Midbrain (tissue), 1 donor: ENCODE measurements at places on chromosomes 5 and 9.

DNA sequence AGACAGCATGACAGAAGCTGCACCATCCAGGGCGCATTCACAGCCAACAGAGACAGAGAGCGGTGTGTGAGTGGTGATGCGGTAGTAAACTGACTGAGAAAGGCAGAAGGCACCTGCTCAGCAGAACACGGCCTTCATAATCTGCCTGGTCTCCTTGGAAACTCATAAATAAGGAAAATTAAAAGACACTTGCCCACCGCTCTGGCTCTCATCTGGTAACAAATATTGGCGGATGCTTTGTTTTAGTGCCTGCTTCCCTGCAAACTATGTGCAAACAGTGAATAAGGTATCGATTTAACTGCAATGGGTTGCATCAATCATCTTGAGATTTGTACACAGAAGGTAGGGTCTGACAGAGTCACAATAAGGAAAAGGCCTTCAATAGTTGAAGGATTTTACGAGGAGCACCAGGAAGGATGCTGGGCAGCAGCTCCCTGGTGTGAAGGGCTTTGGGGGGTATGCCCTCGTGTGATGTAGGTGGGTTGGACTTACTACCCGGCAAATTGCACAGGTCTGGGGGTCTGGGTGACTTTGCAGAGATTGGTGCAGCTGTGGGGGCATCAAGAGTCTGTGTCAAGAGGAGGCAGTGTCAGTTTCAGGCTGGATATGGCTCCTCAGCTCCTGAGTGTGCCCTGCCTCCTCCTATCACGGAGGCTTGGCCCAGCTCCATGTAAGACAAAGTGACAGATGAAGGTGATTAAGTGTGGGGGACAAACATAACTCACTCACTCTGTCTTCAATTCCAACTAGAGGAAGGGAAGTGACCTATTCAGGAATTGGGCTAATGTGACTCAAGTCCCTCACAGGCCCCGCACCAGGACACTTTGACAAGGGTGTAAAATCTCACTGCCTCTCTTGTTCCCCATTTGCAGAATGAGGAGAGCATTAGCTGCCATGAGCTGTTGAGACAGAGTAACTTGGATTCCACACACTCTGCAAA is 166.7 kb downstream of the ICE1 start:
- no peak for DNase-seq

DNA sequence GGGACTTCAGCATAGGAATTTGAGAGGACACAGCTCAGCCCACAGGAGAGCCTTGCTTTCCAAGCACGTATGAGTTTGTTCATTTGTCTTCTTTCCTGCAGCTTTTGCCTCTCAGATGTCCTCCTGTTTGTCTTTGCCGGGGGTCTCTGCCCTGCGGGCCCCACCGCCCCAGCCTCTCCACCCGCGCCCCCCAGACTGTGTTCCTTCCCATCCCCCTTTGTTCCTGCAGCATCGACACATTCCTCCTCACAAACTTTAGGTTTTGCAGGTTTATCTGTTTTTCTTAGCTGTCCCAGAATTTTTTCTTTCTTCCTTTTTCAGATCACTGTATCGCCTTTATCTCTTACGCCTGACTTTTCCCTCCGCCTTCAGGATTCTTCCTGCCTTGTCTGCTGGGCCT is 18.9 kb downstream of the UBE2QL1 start:
- DNase-seq, result no peak

- DNase-seq, result no peak
These were observed 1.6 kb downstream of the STKLD1 start for GRCh38 chr9:133377721-133378216.

DNA sequence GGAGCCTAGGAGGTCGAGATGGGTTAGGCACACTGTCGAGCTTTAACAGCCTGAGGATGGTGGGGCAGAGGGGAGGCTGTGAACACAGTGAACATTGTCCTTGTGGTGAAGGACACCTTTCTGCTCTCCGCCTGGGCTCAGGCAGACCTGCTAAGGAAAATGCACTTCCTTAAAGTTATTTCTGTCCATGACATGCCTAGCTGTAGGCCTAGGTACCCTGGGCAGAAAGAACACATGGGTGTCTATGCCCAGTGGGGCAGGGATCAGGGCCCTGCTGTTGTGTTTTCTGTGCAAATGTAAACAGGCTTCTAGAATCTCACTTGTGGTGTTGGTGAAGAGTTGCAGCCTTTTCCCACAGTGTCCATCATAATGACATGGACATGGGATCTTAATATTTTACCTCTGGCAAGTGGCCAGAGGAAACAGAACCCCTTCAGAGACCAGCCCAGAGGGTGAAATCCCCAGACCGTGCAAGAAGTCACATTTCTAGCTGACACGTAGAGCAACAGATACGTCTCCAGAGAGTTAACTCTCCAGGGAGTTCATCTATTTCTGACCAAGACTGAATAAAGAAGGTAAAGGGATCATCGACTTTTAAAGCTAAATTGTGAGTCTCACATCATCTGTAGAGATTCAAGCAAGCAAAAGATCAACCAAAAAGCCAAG is 79.2 kb downstream of the C9orf152 start:
- DNase-seq, result no peak

DNA sequence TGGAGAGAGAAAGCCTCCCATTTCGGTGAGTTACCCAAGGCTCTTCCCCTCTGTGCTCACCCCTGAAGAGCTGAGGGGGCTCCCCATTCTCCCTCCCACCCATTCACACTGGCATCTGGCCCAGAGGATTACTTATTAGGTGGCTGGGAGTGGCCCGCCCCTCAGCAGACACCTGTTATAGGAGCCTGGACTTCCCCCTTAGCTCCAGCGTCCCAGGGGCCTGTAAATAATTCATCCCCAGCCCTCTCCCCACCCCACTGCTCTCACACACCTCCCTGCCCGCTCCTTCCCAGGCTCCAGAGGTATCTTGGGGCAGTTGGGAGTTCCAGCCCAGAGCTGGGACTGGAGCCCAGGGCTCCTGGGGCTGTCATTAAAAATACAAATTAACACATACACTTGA is 11.6 kb upstream of the SLC6A7 start:
- no peak for DNase-seq

- DNase-seq, result no peak
These were observed 4.8 kb upstream of the DIAPH1 start for GRCh38 chr5:141623611-141624010.

DNA sequence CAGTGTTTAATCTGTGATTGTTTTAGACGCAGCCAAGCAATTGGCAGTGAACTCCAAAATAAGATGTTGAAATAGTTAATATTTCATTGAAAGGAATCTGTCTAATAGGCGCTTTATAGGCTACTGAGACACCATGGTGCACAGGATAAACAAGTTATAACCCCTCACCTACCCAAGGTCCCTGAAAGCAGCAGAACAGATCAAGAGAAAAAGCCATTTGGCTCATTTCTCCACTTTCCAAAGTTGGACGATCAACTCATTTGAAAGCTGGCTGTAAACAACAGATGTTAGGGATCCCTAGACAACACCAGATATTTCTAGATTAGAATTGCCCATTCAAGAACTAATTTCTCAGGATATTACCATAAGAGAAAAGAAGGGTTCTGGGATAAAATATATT is 4.9 kb downstream of the PUM3 start:
- DNase-seq, result peak; percentile 31

DNA sequence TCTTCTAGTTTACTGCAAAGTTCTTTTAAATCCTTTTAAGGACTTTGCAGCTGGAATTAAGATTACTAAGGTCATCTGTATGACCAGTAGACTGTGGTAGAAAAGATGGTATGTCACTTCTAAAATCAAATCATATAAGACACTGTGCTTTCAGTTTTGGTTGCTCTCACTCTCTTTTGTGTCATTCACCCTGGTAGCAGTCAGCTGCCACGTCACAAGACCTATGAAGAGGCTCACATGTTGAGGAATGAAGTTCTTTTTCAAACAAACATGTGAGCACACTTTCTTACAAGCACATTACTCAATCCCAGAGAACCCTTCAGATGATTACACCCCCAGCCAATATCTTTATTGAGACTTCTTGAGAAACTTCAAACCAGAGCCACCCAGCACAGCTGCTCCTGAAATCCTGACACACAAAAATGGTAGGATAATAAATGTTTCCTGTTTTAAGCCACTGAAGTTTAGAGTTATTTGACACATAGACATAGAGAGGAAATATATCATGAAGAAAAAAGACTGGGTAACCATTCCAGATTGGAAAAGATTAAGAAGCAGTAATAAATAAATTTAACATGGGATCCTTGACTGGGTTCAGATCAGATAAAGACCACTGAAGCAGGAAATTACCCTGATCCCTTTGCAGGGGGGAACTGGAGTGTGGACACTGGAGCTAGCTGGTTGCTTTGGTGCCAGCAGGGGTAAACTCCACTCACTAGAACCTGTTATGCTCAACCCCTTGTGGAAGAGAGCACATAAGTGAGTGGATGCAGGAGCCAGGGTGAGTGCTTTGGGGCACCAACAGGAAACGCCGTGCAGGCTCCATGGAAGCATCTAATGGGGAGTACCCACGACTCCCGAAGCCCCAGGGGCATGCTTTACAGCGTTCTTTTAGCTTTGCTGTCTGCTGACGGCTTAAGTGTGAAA is 64.1 kb downstream of the SLCO4C1 start:
- DNase-seq, result no peak
